Activated T-helper 9 cell treated with anti-CD3 and anti-CD28 coated beads, Interleukin-2, amount 50 U/mL, for 16 hours (primary cell): ENCODE measurements at places on chromosomes 13 and 19.

- DNase-seq: no peak
Measured at GRCh38 chr19:49635530-49636232, 4.3 kb downstream of the RRAS start.

GRCh38 chr19:13055213-13056051 lies 47.2 kb downstream of the LYL1 start:
- no peak for DNase-seq

- no peak for DNase-seq
Measured at GRCh38 chr13:93525087-93525486, 298.5 kb downstream of the GPC6 start.

GRCh38 chr19:12779162-12779993 lies 4.0 kb upstream of the HOOK2 start:
- DNase-seq: no peak

DNA sequence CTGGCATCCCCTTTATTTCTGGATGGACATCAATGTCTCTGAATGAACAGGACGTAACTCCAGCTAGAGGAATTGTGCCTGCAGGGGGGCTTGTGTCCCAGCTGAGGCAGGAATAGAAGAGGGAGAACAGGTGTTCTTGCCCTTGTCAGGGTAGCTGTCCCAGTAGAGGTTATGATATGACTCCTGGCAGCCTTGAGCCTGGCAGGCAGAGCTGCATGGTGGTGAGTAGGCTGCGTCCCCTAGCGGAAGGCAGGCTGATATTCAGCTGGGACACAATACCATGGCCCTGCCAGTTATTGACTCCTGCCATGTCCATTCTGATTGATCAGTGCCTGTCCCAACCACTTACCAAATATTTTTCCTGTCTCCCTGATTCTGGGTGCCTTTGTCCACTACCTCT lies 197.2 kb downstream of the RAP2A start:
- no peak for DNase-seq

DNA sequence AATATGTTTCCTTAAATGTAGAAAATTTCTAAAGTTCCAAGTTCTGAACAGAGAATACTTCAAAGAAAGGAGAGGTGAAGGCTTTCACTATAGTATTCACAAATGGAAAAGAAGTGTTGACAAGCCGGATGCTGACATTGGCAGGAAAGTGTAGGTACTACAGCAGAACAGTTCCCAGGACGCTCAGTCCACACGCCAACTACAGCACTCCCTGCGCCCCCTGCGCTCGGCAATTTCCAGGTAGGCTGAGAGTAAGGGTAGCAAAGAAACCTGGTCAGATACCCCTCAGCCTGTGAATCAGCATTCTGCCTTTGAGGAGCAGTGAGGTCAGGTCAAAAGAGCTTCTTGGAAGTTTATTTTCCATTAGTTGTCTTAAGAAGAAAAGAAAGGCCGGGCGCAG lies 115.3 kb downstream of the NALCN start:
- DNase-seq: no peak

GRCh38 chr19:14478113-14478545 lies 3.0 kb upstream of the PTGER1 start:
- no peak for DNase-seq

- DNase-seq: peak; percentile 81
Measured at GRCh38 chr13:46552889-46553520, at the start of gene LRCH1. Gene LRCH1, plus strand, starts transcription at chr13:46553170. Its CDS starts 227 bp downstream, at chr13:46553397.

DNA sequence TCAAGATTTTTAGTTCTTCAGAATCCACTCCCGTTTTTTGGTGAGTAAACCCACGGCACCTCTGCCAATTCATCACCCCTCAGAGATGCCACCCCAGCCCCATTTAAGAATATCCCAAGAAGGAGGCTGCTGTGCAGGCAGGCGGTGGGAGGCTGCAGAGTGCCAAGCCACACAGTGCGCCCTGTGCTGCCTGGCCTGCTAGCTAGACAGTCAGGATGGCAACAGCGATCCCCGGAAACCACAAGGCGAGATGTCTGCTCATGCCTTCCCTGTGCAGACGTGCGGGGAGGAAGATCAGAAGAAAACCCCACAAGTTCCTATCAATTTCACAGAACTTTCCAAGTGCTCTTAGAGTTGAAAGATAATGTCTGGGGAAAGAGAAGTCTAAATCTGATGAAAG lies 64.8 kb upstream of the GPR183 start:
- DNase-seq: no peak

DNA sequence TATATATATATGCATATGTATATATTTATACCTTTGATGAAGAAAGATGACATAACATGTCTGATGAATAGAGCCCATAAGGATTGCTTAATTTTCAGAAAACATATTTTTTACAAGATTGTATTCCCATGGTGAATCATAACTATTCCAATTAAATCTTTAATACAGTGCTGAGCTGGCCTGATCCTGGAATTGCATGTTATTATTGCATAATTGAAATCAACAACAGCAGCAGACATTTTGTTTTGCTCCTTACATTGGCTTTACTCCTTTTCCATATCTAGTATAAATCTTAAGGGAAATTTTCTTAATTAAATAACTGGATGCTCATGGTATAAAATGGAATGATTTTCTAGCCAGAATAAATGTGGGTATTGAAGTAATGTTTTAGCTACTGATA lies 22.0 kb downstream of the POSTN start:
- DNase-seq: no peak

DNA sequence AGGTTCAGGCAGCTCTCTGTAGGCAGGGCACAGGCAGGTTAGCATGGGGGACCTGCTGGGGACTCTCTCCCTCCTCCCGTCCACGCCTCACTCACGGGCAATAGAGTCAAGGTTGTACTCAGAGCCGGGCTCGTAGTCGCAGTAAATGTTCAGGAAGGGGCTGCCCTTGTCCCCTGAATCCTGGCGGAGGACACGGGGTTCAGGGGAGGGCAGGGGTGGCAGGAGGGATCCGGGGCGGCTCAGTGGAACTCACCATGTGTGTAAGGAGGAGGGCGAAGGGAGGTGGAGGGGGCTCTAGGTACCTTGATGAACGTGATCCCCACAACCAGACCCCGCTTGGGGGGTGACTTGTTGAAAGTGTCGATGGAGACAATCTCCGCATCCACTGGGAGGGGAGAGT lies 819 bp downstream of the KPTN start:
- no peak for DNase-seq

DNA sequence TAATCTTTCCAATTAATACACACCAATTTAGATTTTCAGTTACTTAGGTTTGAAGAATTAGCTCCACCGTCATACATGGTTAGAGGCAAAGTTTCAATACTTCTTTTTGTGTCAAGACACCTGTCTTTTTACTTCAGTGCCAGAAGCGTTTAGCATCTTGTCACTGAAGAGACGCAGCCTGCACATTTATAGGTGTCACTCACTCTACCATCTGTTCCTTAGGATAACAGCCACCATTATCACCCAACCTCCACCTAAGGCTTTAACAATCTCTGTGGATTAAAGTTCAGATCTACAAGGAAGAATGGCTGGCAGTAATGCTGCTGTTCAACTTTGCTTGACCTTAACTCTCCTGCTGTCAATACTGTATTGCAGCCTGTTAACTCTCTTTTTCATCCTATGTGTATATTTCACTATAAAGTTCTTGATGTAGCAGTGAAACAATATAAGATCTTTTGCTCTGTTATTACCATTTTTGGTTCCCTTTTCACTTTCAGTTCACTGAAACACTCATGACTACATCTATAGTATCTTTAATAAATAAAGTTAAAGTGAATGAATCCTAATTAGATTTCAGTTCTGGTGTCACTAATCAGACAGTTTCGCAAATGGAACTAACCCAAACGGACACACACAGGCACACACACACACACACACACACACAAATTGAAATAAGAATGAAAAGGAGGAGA lies 435.6 kb downstream of the PCDH9 start:
- no peak for DNase-seq

- DNase-seq: no peak
Measured at GRCh38 chr19:47486900-47487299, 2.9 kb upstream of the KPTN start.

- no peak for DNase-seq
Measured at GRCh38 chr19:15015946-15016542, 33.2 kb upstream of the CASP14 start.

DNA sequence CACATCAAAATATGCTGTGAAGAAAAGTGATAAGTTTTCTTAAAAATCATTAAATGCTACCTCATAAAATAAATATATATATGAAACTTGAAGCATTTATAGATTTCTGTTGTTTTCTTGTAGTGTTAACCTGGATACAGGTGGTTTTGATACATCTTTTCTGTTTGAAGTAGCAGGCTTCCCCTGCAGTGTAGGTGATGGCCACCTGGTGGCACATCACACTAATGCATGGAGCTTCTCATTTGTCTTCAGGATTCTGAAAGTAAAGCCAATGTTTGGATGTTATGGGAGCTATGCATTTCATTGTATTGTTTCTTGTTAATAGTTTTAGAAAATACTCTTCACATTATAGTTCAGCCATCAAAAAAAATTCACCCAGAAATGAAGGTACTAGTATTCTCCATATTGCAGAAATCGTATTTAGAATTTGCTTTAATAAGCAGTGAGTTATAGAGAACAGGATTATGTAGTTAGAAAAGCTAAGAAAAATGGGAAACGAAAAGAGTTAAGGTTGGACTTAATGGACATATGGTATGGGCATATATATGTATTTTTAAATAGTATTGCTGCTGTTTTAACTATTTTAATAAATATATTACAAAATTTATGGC lies 18.7 kb downstream of the GPR180 start:
- no peak for DNase-seq

DNA sequence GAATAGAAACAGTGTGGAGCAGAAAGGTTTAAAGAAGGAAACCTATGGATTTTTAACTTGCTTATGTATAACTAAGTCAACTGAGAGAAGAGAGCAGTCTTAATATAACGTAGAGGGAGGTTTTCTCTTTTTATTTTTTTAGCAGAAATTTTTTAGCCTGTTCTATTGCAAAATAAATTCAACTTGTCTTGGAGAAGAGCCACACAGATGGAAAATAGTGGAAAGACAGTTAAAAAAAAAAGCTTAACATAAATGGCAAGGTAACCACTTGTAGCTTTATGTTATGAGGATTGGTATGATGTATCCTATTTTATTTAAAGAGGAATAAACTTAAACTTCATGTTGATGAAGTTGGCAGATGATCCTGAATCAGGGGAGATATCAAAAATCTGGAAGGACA lies 312.4 kb downstream of the SHISA2 start:
- no peak for DNase-seq

- DNase-seq: no peak
Measured at GRCh38 chr13:106568299-106569003, 514 bp upstream of the ARGLU1 start.

DNA sequence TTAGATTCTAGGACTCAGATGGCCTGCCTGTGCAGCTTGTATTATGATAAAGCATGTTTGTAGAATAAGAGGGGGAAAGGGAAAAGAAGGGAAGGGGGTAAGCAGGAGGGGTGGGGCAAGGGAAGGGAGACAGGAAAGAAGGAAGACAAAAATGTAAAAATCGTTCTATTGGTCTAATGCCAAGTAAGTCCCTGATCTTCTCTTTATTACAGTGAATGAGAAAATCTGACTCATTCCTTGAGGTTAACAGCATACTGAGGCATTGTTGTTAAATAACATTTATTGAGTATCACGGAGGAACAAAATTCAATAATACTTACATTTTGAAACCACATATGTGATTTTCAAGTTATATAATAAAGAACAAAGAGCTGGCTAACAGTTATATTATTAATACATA lies 1534.7 kb downstream of the OLFM4 start:
- no peak for DNase-seq

GRCh38 chr19:17309965-17310461 lies 650 bp downstream of the DDA1 start:
- no peak for DNase-seq

- DNase-seq: no peak
Measured at GRCh38 chr13:110277357-110277975, 29.5 kb downstream of the COL4A1 start.

DNA sequence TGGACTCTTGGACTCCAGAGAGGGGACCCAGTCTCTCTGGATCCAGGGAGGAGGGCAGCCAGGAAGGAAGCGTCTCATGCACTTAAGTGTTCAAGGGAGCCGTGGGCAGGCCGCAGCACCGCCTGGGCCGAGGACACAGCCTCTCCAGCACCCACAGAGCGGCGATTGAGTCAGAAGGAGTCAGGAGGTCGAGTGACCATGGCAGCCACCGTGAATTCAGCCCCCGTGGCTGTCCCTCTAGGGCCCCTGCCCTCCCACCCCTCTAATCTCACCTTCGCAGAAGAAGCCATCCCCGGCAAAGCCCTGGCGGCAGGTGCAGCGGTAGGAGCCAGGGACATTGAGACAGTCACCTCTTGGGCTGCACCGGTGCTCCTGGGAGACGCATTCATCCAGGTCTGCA lies 38.0 kb downstream of the FBN3 start:
- DNase-seq: no peak

DNA sequence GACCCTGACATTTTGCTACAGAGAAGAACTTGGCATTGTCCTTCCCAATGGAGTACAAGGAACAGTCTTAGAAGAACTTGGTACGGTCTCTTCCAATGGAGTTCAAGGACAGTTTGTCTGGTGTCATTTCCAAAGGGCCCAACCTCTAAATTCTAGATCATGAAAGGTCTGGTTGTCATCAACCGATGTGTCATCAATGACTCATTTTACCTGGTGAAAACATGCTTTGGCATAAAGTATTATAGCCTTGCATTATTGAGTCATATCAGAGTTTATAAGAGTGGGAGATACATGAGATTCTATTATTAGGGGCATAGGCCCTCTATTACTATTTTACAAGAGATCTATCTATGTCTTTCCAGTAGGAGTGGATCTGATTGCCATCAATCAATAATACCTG lies 4.3 kb downstream of the CYP2B6 start:
- no peak for DNase-seq

- DNase-seq: no peak
Measured at GRCh38 chr13:39556866-39557265, 46.1 kb downstream of the LHFPL6 start.

GRCh38 chr19:18671303-18672043 lies 12.0 kb upstream of the CRTC1 start:
- DNase-seq: no peak

DNA sequence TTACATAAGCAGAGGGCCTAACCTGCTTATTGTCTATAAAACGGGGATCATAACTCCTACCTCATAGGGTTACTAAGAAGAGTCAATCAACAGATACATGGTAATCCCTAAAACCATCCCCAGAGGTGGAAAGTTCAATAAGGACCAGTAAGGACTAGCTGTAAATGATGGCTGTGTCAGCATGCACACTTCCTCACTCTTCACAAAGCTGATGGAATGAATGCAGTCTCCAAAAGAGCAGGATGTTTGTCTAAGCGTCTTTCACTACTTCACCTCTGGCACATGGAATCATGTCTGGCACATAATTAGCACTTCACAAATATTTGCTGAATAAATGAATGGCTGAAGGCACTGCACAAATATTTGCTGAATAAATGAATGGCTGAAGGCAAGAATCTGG lies 134.2 kb downstream of the MIPEP start:
- no peak for DNase-seq
